Activated naive CD4-positive, alpha-beta T cell (primary cell): ENCODE measurements at places on chromosomes 2 and 18.

DNA sequence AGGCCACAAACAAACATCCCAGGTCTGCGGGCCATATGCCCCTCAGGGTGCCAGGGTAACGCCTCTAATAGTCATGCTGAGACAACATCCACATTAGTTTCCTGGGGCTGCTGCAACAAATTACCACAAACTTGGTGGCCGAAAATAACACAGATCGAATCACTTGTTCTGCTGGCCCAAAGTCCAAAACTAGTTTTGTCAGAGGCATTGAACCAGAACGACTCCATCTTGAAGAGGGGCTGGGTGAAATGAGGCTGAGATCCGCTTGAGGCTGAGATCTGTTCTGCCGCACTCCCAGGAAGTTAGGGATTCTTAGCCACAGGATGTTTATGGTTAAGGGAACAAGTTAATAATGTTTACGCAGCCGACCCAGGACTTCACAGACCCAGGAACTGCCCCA is 66.7 kb downstream of the COPS8 start:
- DNase-seq, result no peak

DNA sequence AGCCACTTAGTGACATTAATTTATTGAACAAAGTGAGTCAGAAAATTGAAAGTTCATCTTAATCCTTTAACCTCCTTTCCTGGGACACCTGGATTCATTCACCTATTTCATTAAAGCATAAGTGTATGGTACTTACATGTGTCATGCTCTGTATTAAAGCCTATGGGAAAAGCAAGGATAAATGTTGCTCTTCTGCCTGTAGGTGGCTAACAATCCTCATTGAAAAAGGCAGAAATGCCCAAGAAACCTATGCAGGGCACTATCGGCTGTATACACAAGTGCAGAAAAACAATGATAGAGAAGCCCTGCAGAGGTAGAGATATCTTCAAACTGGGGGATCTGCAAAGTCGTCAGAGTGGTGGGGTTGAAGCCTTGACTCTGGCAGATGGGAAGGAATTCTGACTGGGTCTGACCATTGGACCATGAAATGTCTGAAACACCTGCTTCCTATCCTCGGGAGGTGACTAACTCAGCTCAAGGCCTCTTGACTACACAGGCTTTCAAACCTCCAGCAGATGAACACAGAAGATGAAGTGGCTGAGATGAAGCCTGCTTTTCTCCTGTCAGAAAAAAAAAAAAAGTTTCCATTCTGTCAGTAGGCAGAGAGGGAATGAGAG is 83.1 kb downstream of the DCC start:
- no peak for DNase-seq

DNA sequence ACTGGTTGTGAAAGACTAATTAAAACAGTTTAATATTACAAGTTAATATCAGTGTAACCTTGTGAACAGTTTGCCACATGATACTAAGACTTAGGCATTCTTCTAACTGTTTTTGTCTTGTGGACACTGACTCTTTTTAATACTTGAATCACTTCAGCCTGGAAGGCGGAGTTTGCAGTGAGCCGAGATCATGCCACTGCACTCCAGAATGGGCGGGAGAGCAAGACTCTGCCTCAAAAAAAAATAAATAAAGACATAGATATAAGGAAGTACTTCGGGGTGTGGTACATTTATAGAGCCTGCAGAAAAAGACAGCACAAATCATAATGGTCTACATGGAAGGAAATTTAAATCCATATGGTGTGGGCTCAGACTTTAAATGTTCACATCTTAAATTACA is 300.4 kb upstream of the NETO1 start:
- no peak for DNase-seq

DNA sequence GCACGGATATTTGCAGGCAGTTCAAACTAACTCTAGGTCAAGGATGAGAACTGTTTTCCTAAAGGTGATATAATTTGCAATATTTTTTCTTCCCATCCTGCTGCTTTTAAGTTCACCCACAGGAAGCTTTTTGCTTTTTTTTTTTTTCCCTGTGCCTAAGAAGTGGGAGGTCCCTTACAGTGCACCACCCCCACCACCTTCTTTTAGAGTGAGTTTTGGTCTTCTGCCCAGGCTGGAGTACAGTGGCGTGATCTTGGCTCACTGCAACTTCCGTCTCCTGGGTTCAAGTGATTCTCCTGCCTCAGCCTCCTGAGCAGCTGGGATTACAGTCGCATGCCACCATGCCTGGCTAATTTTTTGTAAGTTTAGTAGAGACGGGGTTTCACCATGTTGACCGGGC is 82.5 kb downstream of the KCNS3 start:
- no peak for DNase-seq

DNA sequence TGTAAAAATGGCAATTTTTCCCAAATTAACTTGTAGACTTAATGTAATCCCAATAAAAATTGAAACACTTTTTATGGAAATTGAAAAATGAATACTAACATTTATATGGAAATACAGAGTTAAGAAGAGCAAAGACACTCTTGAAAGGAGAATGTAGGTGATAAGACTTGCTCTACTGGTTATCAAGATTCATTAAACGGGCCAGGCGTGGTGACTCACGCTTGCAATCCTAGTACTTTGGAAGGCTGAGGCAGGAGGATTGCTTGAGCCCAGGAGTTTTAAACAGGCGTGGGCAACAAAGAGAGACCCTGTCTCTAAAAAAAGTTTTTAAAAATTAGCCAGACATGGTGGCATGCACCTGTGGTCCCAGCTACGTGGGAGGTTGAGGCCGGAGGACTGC is 29.5 kb upstream of the ZNF396 start:
- no peak for DNase-seq

DNA sequence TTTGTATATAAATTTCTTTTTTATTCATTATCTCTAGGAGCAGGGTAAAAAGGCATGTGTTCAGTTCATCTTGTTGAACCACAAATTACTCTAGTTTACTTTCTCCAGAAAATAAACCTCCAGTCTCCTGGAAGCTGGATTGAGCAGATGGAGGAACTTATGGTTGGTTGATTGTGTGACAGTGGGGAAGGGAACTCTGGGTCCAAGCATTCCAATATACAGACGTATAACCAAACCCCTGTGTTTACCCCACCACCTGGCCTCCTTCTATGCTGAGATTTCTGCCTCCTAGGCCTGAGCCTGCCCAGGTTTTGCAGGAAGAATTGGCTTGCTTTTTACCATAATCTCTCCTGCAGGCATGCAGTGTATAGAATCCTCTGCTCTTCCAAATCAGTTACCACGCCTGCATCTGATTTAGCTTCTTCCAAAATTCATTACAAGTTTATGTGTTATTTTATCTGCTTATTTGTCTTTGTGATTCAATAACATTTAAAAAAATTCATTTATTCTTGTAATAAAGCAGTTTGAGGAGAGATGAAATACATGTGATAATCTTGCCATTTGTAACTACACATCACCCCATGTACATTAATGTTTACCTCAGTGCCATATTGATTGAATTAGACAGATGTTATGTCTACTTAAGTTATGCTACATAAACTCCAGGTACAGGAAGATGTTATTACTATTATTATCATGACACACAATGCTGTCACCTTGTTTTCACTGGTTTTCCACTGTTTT is 2.5 kb upstream of the RAB27B start:
- DNase-seq, result no peak

DNA sequence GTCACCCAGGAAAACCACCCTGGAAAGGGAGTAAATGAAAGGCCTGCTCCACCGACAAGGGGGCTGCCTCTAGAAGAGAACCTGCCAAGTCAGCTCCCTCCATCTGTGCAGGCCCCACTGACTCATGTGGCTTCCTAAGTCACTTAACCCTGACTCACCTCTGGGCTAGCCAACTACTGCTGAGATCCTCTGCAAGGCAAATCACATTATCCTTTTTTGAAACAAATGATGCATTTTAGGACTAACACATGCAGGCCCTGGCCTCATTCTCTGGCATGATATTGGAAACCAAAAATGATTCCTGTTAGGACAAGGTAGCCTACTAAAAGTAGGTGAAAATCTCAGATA is 474.6 kb downstream of the EPHA4 start:
- no peak for DNase-seq

DNA sequence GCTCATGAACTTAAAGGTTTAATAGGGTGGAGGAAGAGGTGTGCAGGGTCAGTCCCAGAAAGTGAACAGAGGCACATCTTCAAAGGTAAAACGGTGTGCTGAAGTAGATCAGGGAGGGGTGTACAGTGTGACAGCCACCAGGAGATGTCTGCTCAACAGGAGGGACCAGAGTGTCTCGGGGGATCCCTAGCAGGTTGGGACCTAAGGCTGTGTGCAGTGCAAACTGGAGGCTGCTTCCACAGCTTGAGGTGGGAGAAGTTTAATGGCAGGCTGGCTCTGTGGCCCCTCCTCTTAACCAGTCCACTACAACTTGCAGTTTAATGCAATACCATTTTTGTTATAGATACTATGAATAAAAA is 33.2 kb downstream of the PLA2R1 start:
- DNase-seq, result no peak

DNA sequence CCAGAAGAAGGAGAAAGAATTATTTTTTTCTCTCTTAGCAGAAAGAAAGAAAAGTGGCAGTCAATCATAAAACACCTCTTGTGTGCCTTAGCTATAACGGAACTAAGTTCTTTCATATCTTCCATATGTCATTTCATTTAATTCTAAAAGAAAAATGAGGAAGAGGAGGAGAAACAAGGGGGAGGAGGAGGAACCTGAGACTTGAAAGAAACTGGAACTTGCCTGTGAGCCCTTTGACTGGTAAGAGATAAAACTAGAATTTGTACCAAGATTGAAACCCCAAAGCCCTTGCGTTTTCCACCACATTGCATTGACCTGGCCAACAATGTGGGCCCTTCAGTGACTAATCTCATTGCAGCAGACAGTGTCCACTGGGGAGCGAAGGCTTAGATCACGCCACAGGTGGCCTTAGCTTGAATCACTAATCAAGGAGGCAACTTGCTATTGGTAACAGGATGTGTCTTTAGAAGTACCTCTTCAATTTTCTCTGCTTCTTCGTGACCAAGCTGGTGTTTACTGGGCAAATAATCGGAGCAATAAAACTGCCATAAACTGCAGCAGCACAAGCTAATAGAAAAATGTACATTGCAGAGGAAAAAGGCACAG is 307.9 kb downstream of the CLIP4 start:
- no peak for DNase-seq

GRCh38 chr2:213861638-213862037 is 549.2 kb upstream of the VWC2L start:
- DNase-seq, result no peak

GRCh38 chr2:176405477-176405876 is 136.2 kb downstream of the MTX2 start:
- no peak for DNase-seq

DNA sequence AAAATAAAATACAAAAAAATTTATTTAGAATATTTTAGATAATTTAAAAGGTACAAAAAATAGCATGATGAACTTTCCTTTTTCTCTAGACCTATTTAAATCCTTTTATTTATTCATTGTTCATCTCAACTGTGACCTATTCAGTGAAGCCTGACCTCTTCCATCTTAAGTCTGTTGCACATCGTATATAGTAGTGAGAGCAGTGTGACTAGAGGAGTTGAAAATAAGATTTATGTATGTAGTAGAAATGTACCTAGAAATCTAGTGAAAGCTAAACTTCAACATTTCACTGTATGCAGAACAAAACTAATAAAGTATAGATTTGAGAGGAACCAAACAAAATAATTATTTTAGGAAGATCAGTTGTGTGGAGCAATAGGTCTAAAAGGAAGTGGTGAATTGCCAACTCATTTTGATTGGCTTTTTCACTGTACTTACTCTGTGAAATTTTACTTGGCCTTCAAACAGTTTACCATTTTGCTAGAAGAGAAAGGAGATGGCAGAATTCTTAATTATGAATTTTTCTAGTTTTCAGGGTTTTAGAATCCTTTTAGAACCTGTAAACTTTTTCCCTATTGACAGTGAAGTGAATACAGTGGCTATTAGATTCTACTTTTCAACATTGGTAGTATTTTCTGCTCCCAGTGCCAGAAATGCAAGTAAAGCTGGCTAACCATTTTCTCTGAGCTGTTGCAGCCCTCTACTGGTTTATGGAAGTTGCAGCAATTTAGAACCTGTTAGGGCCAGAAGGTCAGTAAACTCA is 11.0 kb downstream of the ANKRD12 start:
- DNase-seq, result no peak

DNA sequence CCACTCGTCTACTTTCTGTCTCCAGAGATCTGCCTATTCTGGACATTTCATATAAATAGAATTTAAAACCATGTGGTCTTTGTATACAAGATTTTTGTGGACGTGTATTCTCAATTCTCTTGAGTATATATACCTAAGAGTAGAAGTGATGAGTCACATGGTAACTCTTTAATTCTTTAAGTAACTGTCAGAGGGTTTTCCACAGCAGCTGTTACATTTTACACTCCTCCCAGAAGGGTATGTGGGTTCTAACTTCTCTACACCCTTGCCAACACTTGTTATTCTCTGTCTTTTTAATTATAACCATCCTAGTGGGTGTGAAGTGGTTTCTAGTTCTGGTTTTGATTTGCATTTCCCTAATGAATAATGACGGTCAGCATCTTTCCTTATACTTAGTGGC is 70.9 kb downstream of the MAP3K20 start:
- DNase-seq, result no peak

DNA sequence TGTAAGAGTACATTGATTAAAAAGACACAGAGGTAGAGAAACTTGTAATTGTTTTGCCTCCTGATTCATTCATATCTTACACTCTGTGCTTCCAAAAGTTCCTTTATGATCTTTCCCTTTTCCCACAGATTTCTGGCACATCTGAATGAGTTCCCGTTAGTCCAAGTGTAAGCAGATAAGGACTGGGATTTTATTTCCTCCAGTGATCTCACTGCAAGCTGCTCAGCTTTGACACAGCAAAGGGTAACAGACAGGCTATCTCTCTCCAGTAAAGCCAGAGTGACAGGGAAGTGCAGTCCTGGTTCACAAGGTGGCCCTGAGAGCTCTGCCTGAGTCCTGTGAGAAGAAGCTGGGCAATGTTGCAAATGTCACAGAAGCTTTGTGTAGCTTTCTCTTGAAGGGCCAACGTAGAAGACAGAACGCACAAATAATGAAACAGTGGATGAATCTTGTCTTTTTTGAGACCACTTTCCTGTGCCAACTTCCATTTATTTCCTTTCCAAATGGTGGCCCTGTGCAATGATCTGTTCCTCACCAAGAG is 32.5 kb upstream of the KCNE4 start:
- no peak for DNase-seq

DNA sequence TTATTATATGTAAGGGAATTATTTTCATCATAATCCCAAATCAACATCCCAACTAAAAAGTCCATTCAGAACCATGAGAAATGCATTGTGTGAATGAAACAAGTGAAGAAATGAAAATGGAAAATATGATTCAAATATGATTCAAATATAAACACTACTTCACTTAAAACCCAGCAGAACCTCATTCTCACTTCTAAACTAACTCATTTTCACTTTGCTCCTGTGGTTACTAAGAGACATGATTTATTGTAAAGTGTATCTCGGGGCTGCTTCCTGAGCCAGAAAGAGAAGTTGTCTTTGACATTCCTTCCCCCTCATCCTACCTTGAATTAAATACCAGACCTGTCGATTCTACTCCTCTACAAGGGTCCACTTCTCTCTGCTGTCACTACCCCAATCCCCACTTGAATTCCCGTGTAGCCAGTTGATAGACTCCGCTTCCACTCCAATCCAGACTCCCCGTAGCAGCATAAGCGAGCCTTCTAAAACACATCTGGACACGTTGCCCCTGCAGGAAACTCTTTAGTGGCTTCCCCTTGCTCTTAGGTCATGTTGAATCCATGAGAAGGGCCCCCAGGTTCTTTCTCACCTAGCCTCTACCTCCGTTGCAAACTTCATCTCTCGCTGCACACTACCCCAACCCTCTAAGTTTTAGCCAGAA is 697.0 kb upstream of the ID2 start:
- no peak for DNase-seq

- DNase-seq, result no peak
Observed at GRCh38 chr2:199228887-199229819, 228.6 kb downstream of the SATB2 start.

- DNase-seq, result no peak
Observed at GRCh38 chr2:218780046-218780445, 1.9 kb upstream of the CYP27A1 start.
